ENCODE measurements at places on chromosomes 11 and 22.

- no peak for DNase-seq
Observed at GRCh38 chr22:42091455-42091782, 847 bp upstream of the NDUFA6 start.

DNA sequence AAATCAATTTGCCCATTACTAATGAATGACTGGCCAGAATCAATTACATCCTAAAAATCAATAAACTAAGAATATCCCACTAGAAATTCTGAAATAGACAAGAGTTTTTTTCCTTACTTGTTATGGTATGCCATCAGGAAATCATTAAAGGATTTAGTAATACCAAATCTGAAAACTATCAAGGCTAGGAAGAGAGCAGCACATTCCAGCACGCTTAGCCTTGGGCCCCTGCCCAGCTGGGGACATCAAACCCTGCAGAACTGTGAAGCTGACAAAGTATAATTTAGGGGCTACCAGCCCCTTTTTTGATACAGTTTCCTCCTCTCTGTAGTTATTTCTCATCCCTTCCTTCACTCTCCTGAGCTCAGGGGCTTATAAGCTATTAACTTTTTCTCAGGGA is 247.8 kb upstream of the ZC3H12C start:
- DNase-seq: peak; percentile 66

- DNase-seq: peak; percentile 75
Observed at GRCh38 chr11:101555366-101555765, 28.4 kb downstream of the TRPC6 start.

- no peak for DNase-seq
Observed at GRCh38 chr22:42344361-42344905, 74.0 kb upstream of the TCF20 start.

DNA sequence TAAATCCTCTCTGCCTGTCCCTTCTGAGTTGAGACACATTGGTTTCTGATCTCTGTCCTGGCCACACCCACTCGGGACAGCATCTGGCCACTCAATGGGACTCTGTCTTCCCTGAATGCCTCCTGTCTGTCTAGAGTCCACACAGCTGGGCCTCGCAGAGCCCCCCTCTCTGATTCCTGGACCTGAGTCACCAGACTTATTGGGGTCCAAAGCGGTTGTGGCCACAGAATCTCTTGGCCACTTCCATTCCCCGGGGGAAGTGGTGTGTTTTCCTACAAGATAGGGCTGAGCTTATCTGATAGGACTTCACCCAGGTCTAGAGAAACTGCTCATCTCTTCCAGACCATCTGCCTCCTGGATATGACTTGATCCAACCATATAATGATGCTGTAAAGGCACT is 57.4 kb upstream of the WNT11 start:
- no peak for DNase-seq

DNA sequence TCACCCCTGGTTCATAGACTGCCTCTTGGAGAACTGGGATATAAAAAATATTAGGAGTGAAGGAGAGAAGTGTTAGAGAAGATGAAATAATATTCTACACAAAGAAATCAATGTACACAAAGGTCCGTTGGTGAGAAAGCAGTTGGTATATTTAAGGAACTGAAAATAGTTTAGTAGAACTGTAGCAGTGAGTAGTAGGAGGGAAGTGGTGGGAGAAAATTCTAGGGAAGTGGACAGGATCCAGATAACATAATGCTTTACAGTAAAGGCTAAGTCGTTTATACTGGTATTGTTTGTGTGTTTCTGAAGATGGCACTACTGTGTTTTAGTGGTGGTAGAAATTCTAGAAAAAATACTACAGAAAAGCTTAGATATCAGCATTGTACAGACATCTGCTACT is 120.8 kb upstream of the CHORDC1 start:
- DNase-seq: no peak

DNA sequence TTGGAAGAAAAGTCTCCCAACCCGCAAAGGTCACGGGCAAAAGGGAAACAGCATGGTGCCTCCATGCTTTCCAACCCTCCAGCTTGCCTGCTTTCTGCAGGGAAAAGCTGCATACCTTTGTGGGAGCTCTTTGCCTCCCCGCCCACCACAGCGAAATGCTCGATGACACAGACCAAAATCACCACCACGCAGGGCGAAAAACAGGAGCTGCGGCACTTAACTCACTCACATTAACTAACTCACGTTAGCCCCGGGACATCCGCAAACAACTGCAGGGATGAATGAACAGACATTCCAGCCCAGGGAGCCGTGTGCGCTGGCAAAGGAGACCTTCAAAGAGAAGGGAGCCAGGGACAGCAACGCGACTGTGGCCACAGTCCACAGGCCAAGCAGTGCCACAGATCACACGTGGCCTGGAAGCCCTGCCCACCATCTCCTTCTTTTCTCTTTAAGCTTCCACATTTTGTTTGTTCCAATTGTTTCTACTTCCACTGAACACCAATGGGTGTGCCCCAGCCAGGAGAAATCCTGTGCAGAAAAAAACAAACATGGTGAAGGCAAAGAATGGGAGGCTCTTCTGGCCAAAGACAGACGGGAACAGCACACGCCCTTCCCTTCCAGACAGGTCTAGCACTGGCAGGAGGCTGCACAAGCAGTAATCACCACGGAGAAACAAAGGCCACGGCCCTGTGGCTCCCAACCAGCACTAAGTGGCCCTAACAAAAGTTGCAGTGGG is 39.3 kb downstream of the DUSP8 start:
- no peak for DNase-seq

- DNase-seq: no peak
Observed at GRCh38 chr11:79335681-79336080, 105.1 kb downstream of the TENM4 start.

DNA sequence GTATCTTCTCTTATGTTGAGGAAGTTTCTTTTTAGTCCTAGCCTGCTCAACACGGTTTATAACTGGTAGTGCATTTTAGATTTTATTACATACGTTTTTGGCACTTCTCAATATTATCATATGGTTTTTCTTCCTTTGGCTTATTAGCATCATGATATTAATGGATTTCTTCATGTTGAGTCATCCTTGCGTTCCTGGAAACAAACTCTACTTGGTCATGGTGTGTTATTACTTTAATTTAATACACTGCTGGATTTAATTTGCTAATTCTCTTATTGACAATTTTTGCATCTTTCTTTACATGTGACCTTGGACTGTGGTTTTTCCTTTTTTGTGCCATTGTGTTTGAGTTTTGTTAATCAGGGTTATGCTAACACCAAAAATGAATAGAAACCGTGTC is 20.5 kb downstream of the IGF2 start:
- DNase-seq: peak; percentile 64

DNA sequence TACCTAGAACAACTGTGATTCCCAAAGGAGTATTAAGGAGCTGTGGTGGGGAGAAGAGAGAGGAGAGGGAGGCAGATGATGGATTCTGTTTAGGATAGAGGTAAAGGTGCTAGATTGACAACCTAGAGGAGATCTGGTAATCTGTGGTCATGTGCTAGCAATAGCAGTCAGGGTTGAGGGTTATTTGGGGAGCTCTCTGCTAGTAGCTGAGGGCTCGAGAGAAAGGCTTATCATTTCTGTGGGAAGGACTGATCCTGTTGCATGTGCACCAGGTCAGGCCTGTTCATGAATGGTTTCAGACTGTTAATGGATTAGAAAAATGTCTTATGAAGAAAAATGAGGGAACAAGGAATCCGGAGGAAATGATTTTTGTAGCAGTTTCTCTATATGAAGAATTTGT is 63.2 kb downstream of the MTMR3 start:
- DNase-seq: no peak

DNA sequence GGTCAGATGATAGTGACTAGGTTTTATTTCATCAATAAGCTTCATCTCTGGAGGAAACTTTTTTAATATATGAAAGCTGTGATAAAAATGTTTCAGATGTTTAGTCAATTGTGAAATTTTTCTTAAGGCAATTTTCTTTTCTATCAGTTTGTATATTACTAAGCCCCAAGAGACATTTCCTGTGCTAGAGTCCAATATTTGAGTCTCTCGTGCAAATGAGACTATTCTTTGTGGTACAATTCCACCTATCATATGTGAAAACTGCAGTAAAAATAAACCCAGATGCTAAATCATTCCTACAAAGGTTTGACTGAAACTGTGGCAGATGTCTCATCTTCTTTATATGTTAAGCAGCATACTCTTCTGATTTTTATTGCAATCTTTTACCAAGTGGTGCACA is 28.0 kb downstream of the CTR9 start:
- peak; percentile 34 for DNase-seq

GRCh38 chr22:42933485-42934091 is 76.5 kb upstream of the ARFGAP3 start:
- peak; percentile 97 for DNase-seq

All from fibroblast of gingiva (primary cell).